ENCODE measurements at places on chromosomes 6 and 20. TPM values are rescaled to one million over a fixed set of nuclear protein-coding genes. Genes with fewer than 3 reads are reported as not detected.

Gene RAD21L1
- not detected for total RNA-seq

- DNase-seq: no peak
These were observed 152.3 kb upstream of the OLIG3 start for GRCh38 chr6:137646484-137646883.

GRCh38 chr6:110748453-110748852 is 66.8 kb downstream of the CDK19 start:
- no peak for DNase-seq

DNA sequence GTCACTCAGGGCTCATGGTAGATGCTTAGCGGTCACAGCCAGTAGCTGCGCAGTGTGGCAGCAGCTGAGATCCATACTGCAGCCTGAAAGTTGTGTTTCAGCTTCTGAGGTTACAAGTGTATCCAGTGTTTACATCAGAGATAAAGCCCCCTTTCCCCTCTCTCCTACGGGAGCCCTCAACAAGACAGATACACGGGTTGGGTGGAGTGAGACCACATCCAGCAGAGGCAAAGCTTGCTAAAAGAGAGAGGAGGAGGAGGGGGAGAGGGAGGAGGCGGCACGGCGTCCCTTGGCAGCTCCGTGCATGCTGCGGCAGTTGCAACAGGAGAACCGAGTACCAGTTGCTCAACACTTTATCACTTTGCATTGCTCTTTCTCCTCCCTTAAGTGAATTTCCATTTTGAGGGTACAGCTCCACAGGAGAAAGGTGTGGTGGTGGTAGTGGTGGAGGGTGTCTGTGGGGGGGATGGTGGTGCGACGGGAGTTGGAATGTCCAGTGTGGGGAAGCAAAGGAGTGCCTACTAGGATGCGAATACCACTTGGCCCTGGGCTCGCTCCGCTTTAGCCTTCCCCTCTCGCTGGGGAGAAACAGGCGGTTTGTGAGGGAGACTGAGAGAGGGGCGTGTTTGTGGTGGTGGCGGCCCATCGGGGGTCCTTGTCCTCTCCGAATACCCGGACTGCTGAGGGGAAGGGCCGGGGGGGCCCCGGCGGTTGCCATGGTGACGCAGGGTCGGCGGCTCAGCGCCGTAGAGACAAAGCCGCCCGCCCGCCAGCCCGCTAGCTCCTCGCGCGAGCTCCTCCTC is 405 bp upstream of the RNF182 start:
- DNase-seq: peak; percentile 57

DNA sequence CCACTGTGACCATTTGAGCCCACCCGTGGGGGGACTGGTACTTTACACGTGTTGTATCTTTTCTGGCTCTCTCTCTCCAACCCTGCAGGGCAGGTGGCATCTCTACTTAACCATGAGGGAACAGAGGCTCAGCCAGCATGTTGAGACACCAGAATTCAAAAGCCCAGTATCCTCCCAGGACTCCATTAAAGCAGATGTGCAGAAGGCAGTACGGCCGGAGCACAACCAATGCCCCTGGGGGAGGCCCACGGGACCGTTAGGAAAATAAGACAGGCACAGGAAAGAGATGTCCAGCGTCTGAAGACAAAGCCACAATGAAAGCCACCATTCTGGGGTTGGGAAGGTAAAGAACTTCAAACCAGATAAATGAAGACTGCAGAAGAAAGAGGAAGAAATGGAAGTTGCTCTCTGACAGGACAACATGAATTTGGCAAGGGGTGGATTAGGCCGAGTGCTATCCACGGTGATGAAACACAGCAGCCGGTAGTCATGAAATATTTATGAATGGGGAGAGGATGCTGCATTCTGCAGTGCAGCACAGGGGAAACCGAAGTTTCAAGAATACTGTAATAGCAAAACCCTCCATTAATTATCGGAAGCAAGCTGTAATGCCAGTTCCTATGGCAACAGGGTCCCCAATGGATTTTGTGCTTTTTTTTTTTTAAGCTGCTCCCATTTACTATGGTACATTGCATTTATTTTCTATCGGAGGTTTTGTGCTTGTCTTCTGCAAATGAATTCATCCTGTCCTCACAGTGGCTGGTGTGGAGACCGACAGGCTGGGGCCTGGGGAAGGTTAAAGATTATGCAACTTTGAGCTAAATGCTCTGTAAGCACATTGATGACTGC is 179.4 kb downstream of the NRN1 start:
- no peak for DNase-seq

Gene SUN5
- total RNA-seq: not detected

Gene HLA-DQB2
- total RNA-seq: 74.8 TPM

DNA sequence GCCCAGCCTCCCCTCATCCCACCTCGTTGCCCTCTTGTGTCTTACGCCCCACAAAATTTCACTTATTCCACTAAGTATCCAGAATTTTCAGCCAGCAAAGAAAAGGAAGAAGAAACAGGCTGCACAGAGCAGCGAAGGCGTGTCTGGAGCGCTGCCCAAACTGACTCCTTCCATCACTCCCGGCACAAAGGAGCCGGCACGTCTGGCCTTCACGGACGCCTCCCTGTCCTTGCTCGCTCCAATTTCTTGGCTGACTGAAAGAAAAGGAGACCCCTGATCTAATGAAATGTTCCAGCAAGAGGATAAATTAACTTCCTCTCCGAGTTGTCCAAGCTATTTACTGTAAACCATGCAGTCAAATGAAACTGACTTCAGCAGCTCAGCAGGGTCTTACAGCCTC is 152.3 kb upstream of the CDH4 start:
- DNase-seq: no peak

- DNase-seq: no peak
These were observed 17.7 kb downstream of the MYLIP start for GRCh38 chr6:16146527-16146955.

GRCh38 chr20:45452772-45453691 is 16.5 kb upstream of the WFDC2 start:
- no peak for DNase-seq

DNA sequence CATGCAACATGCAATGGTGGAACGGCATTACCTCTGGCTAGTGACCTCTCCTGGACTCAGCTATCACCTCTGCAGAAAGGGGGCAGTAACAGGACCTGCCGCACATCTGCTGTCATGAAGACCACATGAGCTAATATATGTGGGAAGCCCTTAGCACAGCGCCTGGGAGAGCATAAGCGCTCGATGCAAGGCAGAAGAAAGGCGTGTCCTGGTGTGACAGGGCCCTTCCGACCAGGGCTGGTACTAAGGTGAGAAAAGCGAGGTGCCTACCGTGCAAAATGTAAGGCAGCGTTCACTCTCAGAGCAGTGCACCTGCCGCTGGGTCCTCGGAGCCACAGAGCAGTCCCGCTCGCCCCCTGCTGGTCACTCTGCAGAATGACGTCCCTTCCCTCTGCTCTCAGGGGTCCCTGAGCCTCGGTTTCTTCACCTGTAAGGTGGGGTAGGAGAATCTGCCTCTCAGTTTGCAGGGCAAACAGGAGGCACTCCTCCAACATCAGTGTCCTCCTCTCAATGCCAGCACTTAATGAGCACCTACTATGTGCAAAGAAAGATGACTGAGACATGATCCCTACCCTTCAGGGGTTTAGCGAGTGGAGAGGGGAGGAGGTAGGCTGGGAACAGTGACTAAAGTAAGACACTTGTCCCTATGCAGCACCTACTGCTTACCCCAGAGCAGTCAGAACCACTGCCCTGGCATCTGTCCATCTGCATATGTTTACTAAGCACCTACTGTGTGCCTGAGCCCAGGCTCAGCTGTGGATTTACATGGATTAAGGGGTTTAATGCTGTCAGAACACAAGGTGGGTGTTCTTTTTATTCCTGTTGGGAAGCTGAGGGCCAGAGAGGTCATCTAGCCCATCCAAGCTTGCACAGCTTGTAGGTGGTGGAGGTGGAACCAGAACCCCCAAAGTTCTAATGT is 41.1 kb upstream of the PTGIS start:
- peak; percentile 81 for DNase-seq

DNA sequence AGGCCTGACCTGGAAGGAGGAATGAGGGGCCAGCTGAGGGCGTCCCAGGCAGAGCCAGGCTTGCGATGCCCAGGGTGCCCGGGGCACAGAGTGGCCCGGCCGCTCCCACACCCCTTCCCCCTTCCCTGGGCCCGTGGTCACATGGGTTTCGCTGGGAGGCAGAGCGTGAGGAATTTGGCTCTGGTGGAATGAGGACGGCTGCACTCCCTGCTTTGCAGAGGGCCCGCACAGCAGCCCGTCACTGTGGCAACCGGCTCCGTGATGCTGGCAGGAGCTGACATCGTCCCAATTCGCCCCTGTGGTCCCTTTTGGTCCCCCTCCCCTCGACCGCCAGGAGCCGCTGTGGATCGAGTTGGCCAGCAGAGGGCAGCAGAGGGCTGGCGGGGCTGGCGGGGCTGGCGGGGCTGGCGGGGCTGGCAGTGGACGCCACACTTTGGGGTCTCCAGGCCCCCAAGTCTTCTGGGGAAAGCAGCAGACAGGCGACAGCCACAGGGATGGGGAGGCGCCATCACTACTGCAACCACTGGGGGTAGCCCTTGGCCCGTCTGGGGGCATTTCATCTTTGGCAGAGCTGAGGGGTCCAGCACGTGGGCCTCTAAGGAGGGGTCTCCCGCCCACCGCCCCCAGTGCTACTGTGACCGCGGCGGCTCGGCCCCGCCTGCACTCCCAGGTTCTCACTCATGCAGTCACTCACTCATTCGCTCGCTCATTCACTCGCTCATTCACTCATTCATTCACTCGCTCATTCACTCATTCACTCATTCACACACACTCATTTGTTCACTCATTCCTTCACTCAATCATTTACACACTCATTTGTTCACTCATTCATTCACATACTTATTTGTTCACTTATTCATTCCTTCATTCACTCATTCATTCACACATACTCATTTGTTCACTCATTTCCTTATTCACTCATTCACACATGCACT is 49.7 kb upstream of the BHLHE23 start:
- peak; percentile 50 for DNase-seq
